ENCODE measurements at places on chromosomes 7 and 10.

GRCh38 chr10:16792675-16793074 lies 24.5 kb downstream of the RSU1 start:
- DNase-seq = no peak

- no peak for DNase-seq
Observed at GRCh38 chr7:115145512-115145911, 223.6 kb downstream of the MDFIC start.

- no peak for DNase-seq
Observed at GRCh38 chr7:80552031-80552694, 40.3 kb upstream of the GNAT3 start.

DNA sequence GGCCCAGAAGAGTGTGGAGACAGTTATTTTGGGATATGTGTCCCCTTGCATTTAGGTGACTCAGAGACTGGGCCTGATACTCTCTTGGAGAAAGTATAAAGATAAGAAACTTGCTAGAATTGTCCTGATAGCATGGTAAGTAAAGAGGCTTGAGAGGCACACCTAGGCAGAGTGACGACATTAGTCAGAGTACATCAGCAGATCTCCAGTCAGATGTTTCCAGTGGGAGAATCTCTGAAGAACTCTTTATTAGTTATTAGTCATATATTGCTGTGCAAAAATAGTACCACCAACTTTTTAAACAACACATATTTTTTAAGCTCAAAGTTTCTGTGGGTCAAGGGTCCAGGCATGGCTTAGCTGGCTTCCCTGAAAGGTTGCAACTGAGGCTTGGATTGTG lies 182.6 kb downstream of the NEBL start:
- DNase-seq = no peak

- DNase-seq = no peak
Observed at GRCh38 chr10:48251525-48252353, 22.8 kb downstream of the FRMPD2 start.

GRCh38 chr7:47782022-47782421 lies 166.2 kb downstream of the PKD1L1 start:
- DNase-seq = no peak

DNA sequence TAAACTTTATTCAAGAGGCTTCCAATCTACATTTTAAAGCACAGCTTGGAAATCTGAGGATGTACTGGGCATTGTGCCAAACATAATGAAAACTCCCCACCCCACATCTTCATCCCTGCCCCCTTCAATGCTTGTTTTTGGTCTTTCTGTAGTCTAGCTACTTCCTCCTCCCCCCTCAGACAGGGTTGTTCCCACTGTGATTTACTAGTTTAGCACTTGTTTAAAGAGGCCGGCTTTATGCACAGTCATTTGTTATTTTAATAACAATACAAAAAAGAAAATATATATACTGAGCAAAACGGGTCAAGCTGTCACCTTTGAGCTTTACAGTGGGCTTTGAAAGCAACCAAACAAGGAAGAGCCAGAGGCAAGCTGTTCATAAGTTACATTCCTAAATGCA lies 132.6 kb downstream of the CHRM2 start:
- no peak for DNase-seq

DNA sequence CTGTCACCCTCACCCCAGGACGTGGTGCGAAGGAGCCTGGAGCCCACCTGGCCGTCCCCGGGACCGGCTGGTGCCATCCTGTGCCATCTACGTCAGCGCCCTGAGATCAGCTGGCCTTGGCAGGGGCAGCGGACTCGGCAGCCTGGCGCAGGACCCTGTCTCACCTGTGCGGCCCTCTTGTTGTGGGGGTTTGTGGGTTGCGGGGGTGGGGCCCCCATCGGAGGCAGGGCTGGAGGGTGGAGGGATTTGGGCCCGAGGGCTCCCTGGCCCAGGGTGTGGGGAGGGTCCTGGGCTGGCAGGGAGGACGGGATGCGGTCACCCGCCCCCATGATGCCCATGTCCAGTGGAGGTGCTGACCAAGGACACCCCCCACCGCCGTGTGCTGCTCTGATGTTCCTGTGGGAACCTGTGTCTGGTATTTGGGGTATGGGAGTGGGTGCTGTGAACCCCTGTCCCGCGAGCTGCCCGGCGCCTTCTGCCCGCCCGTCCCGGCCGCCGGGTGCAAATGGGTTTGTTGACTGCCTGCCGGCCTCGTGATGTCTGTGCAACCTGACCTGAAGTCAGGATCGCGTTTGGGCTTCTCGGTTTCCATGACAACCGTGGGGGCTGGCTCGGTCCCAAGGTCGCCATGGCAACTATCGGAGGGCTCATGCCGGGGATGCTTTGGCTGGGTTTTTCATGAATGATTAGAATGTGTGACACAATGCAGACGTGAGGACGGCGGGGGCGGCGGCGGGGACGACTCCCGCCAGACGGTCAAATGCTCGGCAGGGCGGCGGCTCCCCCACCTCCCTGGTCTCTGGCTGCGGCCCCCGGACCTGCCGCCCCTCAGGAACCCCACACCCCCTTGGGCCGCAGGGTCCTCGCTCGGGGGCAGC lies 7.3 kb downstream of the MAFK start:
- peak; percentile 15 for DNase-seq

- DNase-seq = no peak
Observed at GRCh38 chr10:24091256-24091655, 117.7 kb upstream of the KIAA1217 start.

DNA sequence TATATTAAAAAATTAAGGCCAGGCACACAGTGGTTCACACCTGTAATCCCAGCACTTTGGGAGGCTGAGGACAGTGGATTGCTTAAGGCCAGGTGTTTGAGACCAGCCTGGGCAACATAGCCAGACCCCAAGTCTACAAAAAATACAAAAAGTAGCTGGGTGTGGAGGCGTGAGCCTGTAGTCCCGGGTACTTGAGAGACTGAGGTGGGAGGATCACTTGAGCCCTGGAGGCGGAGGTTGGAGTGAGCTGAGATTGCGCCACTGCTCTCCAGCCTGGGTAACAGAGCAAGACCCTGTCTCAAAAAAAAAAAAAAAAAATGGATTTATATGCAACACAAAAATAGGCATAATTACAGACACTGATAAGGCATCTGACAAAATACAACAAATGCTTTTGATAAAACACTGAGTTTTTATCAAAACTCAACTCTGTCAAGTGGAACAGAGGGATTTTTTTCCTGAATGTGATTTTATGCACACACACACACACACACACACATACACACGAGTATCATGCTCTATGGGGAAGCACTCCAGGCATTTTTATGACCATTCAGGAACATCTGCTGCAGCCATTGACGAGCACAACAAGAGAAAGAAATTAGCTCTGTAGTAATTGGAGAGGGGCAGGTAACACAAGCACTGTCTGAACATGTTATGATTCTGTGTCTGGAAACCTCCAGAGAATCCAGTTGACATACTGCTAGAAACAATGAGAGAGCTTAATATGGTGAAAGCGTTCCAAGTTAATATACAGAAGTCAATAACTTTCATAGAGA lies 193.1 kb downstream of the WDR37 start:
- DNase-seq = no peak

GRCh38 chr10:89593043-89593442 lies 52.0 kb downstream of the PANK1 start:
- DNase-seq = no peak

- no peak for DNase-seq
Observed at GRCh38 chr10:5831446-5831782, 18.2 kb upstream of the GDI2 start.

DNA sequence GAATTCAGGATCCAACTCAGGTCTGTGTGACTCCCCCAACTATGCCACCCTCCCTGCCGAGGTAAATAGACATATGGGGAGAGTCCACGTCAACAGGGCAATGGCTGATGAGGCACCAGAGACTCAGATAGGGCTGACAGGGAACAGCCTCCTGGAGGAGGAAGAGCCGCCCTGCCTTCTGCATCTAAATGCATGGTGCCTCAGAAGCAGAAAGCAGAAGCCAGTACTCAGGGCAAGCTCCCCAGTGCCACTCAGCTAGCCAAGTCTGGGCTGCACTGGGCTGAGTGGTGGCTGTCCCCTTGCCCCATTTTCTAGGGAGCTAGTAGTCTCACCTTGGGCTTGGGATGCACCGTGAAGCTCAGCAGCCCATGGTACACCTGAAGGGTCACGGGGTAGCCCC lies 11.0 kb downstream of the RRP12 start:
- no peak for DNase-seq

DNA sequence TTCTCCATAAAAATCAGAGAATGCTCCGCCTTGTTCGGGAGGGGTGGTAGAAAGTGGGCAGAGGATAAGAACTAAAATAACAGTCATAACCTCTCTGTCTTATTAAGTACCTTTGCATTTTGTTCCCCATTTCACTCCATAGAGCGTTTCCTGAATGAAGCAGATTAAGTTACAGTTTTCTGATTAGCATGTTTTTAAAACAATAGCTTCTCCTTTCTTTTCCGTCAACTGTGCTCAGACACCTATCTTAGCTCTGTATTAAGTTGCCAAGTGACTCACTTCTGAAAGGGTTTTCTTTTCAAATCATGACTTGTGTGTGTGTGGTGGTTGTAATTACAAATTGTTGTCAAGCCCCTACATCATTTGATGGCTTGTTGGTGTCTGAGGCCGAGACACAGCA lies 1.4 kb downstream of the HABP2 start:
- DNase-seq = no peak

DNA sequence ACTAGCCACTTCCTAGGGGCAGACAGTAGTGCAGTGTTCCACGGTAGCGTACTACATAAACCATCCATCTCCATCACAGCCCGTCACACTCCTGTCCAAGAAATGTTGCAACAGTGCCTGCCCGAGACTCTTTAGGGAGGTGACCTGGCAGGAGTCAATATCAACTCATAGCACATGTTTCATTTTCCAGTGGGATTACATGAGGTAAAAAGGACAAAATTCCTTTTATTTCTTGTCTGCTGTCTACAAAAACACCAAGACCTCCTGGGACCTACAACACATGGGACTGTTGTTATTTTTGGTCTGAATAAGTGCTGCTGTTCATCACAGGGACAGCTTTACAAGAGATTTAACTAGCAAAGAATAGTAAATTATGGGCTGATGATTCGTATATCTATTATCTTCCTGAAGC lies 99.9 kb downstream of the MPP7 start:
- no peak for DNase-seq

DNA sequence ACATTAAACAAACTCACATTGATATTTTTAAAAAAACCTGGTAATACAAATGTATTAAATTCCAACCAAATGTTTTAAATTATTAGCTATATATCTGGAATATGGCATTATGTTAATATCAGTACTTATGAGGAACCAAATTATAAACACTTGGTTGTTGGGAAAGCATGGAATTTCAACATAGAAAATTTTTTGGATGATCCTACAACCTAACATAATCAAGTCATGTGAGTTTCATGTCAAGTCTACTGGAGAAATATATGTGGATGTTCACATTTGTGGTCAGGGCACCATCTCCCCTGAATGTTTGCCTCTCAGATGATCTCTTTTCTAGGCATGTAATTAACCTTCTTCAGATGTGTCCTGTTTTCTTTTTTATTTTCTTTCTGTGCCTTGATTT lies 5.2 kb upstream of the POT1 start:
- DNase-seq = no peak

DNA sequence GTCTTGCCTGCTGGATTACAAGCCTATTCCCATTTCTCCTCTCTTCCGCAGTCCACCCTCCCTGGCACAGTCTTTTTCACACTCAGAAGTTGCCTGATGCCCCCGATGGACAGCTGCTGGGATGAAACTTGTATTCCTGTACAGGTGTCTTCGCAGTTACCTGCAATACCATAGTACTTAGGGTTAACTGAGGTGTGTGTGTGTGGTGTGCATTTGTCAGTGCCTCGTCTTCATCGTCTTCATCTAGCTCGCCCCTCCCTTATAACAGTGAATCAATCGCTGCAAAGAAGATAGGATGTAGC lies 11.0 kb downstream of the NXPH1 start:
- DNase-seq = no peak

DNA sequence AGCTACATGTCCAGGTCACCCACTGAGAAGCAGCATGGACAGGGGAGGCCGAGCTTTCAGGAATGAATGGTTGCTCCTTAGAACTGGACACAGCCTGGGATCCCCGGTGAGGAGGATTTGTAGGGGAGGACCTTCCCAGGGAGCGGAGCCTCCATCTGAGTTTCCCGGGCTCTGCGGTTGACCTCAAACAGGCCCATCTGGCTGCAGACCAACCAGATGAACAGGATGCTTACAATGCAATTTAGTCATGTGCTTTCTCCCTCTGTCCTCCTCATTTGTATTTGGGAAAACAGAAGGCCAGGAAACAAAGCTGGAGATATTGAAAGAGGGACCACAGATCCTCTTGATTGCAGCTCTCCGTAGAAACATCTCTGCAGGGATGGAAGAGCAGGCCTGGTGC lies 104.8 kb downstream of the EMX2 start:
- DNase-seq = no peak

GRCh38 chr10:97090644-97091043 lies 95.1 kb downstream of the SLIT1 start:
- DNase-seq = no peak

GRCh38 chr7:117188376-117188775 lies 134.5 kb downstream of the WNT2 start:
- DNase-seq = no peak

DNA sequence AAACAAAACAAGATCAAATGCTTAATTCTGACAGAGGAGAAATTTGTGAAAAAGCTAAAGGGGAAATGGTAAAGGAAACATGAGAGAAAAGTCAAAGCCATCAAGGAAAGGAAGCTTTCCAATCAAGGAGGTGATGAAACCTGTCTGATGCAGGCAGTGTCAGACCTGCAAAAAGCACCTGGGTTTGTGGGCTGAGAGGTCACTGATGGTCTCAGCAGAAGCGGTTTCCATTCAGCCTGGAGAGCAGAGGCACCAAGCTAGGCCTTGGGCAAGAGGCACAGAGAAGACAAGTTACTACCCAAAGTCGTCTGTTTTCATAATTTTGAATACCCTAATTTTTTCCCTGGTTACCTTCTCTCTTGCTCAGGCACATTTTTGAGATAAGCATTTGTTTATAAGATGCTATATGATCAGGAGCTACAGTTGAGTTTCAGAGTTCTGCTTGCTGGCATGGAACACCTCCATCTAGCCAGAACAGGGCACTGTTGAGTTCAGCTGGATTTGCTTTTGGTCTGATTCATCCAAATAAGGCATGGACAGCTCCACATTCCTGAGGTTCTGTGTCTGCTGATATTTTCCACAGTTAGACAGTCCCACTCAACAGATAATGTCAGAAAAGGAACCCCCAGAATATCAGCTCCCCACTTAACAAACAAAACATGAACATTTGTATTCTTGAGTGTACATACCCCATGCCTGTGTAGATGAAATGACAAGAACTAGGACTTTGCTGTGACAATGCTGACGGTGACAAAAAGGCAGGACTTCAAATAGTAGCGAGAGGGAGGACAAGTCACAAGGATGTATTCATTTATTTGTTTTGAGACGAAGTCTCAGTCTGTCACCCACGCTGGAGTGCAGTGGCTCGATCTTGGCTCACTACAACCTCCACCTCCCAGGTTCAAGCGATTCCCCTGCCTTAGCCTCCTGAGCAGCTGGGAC lies 4.9 kb upstream of the PPIA start:
- DNase-seq = no peak

DNA sequence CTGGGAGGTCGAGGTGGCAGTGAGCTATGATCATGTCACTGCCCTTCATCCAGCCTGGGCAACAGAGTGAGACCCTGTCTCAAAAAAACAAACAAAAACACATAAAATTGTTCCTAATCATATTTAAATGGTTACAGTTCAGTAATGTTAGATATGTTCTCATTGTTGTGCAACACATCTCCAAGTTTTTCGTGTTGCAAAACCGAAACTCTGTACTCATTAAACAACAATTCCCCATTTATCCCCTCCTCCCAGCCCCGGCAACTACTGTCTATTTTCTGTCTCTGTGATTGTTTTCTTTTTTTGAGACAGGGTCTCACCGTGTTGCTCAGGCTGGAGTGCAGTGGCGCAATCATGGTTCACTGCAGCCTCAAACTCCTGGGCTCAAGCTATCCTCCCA lies 16.1 kb upstream of the PRXL2A start:
- no peak for DNase-seq
